AG09309 (cell line): ENCODE measurements at places on chromosomes 1 and 21.

DNA sequence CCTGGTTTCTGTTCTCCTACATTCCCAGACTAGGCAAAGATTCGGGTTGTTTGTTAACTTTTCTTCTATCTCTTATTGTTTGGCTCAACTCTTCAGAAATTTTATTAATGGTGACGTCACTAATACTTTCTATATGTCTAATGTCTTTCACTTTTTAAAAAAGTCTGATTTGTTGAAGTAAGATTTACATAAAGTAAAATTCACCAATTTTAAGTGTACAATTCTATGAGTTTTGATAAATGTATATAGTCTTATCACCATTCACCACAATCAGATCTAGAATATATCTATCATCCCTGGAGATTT lies 27.8 kb downstream of the EXTL2 start:
- DNase-seq = no peak

- no peak for DNase-seq
Measured at GRCh38 chr1:33560680-33561079, 88.2 kb downstream of the ZSCAN20 start.

DNA sequence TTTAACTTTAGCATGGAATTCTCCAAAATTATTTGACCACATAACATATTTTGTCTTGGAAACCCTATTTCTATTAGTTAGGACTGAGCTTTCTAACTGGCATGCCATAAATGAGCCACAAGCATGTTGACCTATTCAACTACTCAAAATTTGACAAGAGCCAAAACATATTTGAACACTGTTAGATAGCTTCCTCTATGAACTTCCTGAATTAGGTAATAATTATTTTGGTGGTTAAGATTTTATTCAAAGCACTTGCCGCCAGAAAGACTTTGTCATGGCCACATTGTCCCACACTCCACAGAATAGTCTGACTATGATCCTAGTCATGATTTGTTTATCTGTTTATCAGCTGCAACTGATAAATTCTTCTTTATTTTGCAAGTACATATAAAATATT lies 23.1 kb upstream of the CTPS1 start:
- no peak for DNase-seq

- no peak for DNase-seq
Measured at GRCh38 chr1:24345334-24345733, 26.2 kb downstream of the GRHL3 start.

DNA sequence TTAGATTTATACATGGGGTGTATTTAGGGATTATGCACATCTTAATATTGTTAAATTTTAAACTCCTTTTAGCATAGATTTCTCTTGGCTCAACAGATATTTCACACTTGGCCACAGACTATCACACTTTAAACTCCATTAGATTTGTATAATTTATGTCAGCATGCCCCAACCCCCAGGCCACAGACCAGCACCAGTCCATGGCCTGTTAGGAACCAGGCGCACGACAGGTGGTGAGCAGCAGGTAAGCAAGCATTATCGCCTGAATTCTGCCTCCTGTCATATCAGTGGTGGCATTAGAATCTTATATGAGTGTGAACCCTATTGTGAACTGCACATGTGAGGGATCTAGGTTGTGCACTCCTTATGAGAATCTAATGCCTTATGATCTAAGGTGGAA lies 34.8 kb downstream of the SUCO start:
- DNase-seq = no peak

DNA sequence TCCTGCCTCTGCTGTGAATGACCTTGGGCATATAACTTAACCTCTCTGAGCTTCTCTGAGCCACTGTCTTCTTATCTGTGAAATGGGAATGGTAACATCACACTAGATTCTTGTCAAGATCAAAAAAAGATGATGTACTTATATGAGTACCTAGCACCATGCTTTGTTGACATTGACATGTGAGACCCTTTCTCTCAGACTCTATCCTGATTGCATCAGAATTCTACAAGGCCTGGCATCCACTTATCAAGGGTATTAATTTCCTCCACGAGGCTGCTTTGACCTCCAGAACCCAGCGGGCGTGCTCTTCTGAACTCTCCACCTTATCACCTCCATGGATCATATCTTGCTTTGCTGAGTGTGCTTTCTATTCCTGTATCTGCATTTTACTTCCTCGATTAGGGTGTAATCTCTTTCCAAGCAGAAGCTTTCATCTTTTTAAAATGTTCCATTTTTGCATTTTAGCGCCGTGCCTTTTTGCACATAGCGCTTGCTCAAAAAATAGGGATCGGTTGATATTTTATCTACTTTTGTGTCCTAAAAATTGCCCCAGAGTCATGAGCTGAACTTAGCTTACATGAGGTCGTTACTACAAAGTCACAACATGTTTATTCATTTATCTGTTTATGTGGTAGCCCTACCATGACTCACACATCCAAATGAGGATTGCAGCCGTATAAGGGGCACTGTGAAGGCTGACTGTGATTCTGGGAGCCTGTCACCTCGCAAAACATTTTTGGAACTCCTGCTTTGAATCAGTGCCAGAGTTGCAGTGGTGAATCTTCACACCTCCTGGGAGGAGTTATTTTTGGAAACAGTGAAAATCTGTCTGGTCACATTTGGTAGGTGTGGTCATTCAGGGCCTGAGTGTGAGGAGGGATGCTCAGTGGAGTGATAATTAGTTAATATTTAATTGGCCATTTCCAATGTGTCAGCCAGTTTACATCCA lies 63.2 kb downstream of the IER5 start:
- DNase-seq = no peak

GRCh38 chr1:3069491-3070308 lies 697 bp downstream of the PRDM16 start:
- DNase-seq = peak; percentile 14

DNA sequence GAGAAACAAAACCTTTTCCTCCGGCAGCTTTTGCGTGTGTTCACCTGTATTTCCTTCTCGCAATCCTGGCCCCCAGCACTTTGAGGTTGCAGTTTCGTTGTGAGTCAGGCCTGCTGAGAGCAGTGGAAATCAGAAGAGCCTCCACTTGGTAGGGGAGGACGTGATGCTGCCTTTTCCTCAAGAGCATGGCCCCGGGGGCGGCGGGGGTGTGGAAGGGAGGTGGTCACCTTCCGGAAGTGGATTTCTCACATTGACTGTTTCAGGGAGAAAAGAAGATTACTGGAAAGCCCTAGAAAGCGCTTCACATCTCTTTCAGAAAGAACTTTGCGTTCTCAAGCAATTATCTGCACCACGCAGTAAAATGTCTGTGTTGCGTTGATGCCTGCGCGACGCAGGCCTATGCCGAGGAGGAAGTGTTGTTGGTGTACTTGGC lies 12.2 kb upstream of the IL10 start:
- DNase-seq = no peak

- no peak for DNase-seq
Measured at GRCh38 chr1:104264521-104264920, 514.8 kb downstream of the AMY1C start.

GRCh38 chr1:55317673-55318072 lies 102.5 kb upstream of the USP24 start:
- no peak for DNase-seq

- no peak for DNase-seq
Measured at GRCh38 chr1:103911450-103911849, 161.8 kb downstream of the AMY1C start.

DNA sequence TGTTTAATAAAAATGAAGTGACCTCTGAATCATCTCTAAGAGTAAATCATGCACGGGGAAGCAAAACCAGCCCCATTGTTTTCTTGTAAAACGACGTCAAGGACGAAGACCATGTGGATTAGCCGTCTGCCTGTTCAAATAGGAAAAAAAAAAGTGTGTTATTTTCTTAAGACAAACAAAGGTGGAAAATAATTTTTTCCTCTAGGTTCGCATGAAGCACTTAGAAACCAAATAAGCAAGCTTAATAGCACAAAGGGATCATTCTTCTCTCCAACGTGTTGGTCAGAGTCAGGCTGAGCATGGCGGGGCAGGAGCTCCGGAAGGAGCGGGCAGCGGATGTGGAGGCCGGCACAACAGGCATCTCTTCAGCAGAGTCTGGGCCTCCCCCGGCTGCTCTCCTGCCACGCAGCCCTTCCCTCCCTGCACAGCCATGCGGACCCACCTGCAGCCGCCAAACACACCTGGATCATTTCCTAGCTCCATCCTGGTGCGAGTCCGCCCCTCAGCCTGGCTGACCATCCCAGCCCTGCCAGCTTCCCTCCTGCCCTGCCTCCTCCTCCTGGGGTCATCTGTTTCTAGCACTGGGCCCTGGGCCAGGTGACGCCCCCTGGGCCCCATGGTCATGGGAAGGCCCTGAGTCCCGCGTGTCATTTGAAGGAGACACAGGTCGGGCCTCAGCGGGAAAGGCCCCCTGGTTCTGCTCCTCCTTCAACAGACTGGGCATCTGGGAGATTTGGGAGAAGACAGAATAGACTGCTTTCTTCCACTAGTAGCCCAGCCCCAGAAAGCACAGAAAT lies 40.2 kb downstream of the MX1 start:
- no peak for DNase-seq

GRCh38 chr1:44262816-44263567 lies 49.7 kb downstream of the DMAP1 start:
- no peak for DNase-seq

DNA sequence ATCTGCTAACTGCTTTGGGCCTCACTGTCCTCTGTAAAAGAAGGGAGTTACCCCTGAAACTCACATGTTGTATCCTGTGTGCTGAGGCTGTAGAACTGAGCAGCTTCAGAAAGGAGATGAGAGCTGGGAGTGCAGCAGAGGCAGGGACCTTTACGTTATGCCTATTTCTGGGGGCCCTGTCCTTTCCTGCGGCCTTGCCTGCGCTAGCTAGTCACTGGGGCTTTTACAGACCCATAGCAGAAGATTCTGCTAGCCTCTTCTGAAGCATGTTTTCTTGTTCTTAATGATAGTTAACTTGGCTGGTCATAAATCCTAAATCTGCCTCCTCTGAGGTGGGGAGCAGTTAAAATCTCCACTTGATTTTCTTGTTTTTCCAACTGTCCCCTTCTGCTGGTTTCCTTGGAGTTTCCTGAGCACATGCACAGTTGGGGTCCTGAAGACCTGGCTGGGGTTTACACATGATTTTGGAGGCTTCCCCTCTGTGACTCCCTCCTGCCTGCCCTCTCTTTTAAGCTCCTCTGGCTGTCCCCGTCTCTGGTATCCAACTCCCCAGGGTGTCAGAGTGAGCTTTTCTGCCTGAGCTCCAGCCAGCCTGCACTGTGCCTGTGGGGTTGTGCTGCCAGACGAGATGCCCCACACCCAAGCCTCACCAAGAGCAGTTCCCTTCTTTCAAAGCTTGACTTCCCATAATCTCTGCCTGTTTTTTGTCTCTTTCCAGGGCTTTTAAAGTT lies 76.6 kb downstream of the NOS1AP start:
- no peak for DNase-seq

DNA sequence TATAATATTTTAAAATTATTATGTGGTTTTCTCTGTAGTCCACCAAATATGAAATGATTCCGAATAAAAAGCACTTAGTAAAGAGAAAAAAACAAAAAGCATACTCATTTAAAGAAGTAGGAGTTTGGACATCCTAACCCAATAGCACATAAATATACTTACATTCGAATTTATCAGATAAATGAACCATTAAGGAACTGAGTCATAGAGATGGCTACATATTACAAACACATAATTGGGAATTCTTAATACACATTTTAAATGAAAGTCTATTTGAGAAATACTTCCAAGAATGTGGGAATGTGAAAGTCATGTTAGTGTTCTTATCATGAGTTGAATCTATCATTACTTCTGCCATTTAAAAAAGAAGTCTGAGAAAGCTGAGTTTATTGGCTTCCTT lies 75.0 kb downstream of the USP24 start:
- DNase-seq = no peak

DNA sequence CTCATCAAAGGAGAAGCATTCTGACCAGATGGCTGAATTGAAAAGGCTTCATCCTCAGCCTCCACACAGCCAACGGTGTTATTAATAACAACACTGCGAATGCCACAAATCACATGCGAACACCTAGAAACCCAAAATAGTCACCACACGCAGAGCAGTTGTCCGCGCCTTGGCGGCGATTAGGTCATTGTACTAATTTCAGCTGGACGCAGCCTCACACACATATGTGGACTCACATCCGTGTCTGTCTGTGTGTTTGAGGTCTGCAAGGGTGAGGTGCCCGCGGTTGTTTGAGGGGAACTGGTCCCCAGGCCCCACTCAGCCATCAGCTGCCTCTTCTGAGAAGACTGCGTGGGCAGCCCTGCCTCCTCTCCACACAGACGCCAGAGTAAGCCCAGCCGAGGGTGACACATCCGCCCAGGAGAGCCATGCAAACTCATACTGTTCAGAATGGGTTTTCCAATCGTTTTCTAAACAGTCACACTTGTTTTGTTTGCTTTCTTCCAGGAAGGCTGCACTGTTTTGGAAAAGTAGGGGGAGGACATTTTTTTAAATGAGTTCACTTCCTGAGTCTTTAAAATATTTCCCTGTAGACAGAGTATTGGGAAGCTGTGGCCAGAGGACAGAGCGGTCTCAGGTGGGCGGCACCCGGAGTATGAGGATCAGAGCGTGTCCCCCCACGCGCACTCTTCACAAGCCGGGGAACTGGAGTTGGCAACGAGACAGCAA lies 53.4 kb downstream of the TOMM20 start:
- DNase-seq = peak; percentile 71

GRCh38 chr1:219798283-219799030 lies 129.9 kb downstream of the SLC30A10 start:
- peak; percentile 18 for DNase-seq

DNA sequence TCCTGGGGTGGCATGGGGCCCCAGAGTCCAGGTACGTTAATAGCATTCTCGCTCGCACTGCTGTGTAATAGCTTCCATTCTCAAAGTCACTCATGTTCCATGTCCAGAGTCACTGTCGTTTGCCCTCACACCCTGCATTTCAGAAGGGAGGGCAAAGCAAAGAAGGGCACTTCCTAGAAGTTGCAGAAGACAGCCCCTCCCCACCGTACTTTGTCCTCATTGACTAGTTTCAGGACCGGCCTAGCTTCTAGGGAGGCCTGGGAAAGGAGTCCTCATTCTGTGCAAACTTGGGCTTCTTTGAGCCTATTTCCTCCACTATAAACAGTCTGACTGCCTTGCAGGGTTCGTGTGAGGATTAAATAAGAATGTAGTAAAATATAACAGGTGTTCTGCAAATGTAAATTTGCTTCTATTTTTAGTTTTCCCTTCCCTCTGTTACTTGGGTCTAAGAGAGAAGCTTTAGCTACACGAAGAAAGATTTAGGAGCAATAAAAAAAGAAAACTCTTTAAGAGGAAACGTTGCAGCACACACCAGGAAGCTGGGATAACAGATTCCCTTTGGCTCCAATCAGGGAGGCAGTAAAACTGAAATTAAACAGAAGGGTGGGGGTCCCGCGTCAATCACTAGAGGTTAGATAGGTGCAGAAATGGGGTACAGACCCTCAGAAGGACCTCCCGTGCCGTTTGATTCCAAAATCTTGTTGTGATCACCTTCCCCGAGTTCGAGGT lies 40.1 kb downstream of the ACTL8 start:
- DNase-seq = no peak
